ENCODE measurements at places on chromosomes 4 and X.

- no peak for DNase-seq
These were observed 16.3 kb upstream of the ZNF41 start for GRCh38 chrX:47499293-47499692.

DNA sequence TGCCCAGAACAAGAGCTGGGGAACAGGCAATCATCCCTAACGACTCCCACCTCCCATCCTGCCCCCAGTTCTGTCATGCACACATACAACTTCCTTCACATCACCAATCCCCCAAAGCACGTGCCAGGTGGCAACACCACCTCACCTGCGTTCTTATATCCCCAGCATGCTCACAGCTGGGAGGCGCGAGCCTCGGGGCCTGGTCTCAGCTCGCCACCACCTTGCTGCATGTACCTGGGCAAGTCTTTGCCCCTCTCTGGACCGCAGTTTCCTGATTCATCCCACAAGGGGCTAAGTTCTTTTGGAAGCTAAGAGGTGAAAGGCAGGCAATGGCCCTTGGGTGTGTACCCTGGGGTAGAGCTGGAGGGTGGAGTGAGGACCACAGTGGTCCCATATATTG is 119.2 kb upstream of the PJA1 start:
- no peak for DNase-seq

GRCh38 chrX:24294619-24295018 is 19.2 kb downstream of the SUPT20HL2 start:
- DNase-seq, result no peak

GRCh38 chr4:152301381-152301780 is 234.5 kb downstream of the FBXW7 start:
- DNase-seq, result no peak

DNA sequence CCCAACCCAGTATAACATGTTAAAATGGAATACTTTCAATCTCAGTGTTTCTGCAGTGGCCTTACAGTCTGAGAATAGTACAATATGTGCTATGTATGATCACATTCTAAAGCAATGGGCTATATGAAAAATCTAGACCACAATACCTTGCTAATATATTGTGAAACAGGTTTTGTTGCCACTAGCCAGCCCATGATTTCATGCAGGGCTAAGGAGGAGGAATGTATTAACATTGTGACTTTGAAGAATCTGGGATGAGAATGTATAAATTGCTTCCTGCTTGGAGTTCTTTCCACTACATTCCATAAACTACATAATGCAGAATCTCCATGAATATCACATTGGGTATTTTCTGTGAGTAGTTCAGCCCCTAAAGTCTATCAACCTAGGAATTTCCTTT is 935.4 kb upstream of the GRIA3 start:
- DNase-seq, result no peak

DNA sequence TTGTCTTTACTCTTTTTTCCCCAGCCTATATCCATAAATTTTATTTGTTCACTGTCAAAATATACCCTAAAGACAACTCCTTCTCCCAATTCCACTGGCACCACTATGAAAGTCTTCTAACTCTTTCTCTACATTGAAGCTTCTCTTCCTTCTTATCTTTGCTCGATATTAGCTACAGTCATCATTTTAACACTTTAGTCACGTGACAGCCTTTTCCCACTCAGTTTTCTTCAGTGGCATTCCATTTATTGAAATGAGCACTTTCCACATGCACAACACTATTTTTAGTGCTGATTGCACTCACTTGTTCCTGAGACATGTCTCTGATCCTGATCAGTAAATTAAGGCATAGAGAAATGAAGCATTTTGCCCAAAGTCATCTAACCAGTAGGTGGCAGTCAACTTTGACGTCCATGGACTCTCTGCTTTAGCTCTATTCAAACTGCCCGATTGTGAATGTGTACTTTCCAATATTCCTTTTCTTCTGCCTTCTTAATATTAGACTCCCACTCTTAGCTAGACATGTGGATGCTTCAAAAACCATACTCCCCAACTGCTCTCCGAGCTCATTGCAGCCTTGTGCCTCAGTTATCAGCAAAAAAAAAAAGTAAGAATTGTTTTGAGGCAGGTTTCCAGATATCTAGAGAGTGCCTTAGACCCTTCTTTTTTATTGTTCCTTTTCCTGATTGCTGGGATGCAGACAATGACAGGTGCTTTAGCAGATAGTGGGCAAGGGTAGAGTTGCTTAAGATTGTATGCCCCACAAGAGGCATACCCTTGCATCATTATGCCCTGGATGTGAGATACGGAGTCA is 394.4 kb upstream of the ADGRL3 start:
- DNase-seq, result no peak

GRCh38 chr4:114535725-114536124 is 62.9 kb upstream of the UGT8 start:
- DNase-seq, result no peak
